ENCODE measurements at places on chromosomes 2 and 18.

- DNase-seq: no peak
Measured at GRCh38 chr2:7154656-7155055, 237.4 kb downstream of the RNF144A start.

DNA sequence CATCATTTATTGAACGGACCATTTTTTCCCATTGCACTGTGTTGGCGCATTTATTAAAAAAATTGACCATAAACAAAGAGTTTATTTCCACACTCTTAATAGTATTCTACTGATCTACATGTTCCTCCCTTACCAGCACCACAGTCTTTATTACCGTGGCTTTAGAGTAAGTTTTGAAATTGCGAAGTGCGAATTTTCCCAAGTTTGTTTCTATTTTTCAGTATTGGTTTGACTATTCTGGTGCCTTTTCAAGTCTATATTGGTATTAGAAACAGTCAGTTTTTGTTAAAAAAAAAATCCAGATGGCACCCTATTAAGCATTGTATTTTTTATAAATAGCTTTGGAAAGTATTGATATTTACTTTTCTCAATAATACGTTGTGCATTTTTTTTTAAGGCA is 795.1 kb upstream of the HS6ST1 start:
- no peak for DNase-seq

DNA sequence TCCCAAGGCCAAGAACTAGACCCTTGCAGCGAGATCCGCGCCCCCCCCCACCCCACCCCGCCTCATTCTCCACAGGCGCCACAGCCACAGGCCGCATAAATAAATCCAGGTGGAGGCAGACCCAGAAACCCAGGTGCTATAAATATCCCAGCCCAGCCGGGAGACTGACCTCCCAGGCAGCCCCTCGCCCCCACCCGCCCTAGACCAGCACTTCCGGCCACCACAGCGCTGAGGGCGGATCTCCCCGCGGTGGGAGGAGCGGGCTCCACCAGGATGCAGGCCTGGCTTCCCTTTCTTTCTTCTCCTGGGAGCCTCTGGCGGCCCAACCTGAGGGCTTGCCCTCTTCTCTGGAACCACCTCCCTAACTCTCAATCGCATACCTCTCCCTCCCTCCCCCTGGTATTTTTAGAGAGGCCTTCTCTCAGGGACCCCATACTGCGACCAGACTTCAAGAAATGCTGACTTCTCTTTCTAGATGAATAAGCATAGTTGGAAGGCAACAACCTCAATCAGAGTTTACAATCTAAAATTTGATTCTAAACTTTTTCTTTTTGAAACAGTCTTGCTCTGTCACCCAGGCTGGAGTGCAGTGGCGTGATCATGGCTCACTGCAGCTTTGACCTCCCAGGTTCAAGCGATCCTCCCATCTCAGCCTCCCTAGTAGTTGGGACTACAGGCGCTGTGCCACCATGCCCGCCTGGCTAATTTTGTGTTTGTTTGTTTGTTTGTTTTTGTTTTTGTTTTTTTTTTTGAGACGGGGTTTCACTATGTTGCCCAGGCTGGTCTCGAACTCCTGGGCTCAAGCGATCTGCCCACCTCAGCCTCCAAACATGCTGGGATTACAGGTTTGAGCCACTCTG is 55.0 kb downstream of the PKDCC start:
- no peak for DNase-seq

DNA sequence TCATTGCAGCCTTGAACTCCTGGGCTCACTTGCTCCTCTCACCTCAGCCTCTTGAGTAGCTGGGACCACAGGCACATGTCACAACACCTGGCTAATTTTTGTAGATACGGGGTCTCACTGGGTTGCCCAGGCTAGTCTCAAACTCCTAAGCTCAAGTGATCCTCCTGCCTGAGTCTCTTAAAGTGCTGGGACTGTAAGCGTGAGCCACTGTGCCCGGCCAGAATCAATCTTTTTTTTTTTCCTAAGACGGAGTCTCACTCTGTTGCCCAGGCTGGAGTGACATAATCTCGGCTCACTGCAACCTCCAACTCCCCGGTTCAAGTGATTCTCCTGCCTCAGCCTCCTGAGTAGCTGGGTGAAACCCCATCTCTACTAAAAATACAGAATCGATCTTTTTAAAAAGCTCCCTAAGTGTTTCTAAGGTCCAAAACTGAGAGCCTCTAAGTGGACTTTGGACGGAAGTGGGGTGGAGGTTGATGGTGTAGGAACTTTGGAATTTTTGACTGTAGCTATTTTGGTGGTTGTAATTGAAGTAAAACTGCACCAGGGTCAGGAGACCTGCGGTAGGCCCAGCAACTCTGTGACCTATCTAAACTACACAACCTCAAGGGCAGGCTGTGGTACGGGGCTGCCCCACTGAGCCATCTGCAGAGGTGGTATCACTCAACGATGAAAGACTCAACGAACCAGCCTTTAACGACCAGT is 82.9 kb downstream of the POLR1A start:
- DNase-seq: no peak

DNA sequence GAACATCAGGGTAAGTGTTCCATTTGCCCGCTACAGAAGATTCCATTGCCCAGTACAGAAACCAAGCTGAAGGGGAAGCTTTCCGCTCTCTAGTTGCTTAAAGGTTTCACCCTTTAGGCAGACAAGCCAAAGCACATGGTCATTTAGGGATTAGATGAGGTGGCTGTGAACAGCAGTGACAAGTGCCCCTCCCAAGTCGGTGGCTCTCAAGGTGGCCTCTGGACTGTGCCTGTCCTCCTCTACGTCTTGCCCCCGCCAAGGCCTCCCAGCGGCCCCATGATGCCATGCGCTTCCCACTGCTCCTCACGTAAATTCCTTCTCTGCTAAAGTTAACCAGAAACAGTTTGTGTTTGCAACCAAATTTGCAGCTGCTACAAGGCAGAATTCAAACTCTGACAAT is 24.2 kb upstream of the PTPN4 start:
- no peak for DNase-seq

DNA sequence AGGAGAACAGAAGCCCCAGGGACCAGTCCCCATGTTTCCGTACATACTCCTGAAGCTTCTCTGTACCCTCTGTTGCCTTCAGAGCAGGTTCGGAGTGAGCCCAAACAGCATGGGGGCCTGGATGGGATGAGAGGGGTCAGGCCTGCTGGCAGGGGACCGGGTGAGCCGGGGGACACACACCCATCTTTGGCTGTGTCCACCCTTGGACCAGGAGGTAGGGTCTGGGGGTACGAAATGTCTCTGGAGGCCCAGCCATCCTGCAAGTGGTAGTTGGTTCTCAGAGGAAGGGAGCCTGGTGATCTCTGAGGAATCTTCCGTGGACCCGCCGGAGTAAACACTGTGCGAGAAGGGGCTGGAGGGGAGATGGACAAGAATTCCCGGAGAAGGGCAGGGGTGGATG is 15.3 kb downstream of the FBLN7 start:
- DNase-seq: no peak

DNA sequence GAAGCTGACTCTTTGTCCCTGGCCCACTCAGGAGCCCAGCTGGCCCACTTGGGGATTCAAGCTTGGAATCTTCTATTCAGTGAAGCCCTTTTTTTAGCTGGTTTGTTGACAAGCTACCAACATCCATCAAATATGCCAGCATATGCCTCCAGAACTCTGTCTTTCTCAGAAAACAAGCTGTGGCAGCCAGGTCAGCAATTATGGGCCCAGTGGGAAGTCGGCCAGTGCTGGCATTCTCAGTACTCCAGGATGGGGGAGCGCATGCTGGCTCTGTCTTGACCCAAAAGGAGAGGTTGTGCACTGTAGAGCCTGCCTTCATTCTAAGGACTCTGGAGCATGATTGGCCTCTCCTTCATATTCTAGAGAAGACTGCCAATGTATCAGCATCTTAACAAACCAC is 401.5 kb downstream of the CNTNAP5 start:
- no peak for DNase-seq

DNA sequence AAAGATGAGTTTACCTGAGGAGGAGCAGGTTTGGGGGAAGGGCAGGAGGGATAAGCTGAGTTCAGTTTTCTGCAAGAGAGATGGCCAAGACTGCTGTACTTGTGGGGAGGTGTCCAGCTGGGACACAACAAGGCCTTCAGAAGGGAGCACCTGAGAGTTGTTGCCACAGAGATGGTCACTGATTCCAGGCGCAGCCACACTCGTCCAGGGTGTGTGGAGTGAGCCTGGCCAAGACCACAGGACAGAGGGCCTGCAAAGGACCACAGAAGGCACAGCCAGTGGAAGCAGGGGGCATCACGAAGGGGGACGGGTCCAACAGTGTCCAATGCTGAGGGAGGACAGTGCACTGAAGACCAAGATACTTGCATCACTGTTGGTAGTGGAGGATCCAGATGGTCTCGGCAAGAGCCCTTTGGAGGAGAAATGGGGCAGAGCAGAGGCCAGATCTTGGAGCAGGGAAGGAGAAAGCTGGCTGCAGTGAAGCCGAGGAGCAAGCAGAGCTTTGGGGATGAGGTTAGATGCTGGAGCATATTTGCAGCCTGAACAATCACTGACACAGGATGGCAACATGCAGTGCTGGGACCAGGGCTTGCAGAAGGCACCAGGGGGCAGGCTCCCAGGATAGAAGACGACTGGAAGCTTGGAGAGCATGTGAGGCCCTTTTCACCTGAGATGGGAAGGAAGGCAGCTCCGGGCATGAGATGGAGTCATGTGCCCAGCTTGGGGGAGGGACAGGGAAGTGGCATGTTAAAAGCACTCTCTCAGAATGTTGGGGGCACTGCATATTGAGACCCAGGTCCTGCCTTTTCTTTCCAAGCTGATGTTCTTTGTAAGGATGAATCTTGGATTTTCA is 214.0 kb downstream of the CYP26B1 start:
- no peak for DNase-seq

DNA sequence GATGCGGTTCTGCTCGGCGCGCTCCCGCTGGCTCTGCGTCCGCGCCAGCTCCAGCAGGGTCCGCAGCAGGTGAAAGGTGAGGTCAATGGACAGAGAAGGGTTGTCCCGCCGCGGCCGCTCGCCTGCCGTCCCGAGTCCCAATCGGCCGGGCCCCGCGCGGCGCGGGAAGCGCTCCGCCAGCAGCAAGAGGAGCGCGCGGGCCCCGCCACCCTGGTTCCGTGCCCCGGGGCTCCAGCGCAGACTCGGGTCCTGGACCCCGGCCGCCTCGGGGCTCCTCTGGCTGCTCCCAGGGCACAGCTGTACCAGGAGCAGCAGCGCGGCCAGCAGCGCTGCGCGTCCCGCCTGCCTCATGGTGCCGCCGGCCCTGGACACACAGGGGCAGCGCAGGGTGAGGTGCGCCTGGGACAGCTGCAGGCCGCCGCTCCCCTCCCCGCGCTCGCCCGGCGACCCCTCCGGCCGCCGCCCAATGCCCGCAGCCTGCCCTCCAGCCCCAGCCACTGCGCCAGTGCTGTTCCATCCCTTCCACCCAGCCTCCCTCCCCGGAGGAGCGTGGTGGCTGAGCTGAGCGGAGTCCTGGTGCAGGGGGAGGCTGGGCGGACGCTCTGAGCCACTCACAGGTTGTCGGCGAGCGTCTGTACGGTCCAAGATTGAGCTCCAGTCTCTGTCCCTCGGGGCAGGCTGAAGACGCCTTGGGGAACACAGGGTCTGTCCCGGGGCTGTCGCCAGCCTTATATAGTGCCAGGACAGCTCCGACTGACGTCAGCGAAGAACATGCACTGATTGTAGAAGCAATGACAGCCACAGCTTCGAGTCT is 493 bp downstream of the UCN start:
- DNase-seq: no peak

DNA sequence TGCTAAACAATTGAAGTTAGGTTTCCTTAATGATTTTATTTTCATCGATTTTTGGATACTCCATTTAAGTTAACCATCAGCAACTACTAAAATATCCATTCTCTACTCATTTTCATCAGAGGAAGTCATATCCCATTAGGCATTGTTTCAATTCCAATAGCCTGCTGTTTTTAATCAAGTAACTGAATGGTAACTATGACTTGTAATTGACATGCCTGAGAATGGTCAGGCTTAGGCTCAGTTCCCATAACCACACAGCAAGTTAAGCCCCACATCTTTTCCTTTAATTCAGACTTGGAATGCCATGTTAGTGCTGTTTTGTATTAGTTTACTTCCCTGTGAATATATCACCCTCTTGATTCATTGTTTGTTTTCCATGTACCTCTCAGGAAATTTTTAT is 398.8 kb downstream of the ARHGAP15 start:
- no peak for DNase-seq

GRCh38 chr2:214966420-214966819 is 156.9 kb upstream of the BARD1 start:
- DNase-seq: no peak

DNA sequence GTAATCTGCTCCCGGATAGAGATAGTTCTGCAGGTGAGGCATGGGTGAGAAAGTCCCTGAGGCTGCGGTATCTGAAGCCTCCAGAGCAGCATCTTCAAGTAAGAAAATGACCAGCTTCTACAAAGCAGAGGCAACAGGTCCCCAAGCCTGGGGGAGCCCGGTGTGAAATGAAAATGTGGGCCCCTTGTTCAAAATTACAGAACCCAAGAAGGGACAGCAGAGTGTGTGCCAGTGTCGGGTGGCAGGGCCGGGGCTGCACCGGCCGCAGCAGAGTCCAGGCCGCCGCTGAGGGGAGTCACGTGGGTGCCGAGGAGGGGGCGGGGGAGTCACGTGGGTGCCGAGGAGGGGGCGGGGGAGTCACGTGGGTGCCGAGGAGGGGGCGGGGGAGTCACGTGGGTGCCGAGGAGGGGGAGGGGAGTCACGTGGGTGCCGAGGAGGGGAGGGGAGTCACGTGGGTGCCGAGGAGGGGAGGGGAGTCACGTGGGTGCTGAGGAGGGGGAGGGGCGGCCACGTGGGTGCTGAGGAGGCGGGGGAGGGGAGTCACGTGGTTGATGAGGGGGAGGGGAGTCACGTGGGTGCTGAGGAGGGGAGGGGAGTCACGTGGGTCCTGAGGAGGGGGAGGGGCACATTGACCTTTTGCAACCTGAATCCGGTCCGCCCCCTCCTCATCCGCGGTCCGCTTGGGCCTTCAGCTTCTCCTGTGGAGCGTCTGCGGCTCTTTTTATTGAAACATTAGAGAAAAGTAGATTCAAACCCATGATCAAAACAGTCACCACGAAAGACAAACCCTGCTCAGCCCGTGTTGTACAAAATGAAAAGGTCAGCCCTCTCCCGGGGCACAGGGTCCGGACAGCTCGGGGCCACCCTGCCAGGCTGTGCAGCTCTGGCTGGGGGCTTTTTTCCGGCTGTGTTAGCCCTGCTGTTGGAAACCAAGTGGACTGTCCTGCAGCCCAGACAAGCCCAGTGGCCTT is 10.4 kb downstream of the COLEC11 start:
- peak; percentile 95 for DNase-seq

GRCh38 chr2:100140582-100140981 is 1.8 kb downstream of the AFF3 start:
- no peak for DNase-seq
